ENCODE measurements at places on chromosomes 2 and 18.

DNA sequence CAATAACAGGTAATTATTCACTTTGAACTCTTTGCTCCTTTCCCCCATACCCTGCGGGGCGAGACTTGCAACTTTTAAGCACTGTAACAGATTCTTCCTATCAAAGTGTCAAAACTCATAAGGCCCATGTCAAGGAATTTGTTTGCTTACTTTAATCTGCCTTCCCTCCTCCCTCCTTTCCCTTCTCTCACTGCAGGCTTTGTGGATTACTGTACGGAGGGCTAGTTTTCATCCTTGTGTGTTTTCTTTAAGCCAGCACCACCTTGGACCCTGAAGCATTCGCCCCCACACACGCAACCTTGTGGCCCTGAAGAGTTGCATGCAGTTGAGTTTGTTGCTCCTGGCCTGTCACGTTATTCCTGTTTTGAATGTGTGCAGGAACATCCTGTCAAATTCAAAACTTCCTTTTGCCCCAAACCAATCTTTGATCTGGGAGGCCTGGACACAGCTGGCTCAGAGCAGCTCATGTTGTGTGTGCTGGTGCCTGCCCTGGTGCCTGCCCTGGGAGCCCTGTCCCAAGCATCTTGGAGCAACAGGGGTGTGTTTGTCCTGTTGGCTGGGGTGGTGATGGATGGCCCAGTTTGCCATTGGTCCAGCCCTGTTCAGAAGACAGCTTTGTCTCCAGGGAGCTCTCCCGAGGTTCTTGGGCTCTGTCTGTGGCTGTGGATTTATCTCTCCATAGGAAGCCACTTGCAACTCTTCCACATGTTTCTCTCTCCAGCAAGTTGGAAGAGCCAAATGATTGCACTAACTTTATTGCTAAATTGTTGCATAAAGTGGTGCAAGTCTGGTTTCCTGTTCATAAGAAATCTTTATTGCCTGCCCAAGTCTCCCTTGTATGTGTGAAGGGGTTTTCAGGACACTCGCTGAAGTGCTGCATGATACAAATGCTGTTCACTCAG is 199.6 kb downstream of the VAPA start:
- DNase-seq, result no peak

DNA sequence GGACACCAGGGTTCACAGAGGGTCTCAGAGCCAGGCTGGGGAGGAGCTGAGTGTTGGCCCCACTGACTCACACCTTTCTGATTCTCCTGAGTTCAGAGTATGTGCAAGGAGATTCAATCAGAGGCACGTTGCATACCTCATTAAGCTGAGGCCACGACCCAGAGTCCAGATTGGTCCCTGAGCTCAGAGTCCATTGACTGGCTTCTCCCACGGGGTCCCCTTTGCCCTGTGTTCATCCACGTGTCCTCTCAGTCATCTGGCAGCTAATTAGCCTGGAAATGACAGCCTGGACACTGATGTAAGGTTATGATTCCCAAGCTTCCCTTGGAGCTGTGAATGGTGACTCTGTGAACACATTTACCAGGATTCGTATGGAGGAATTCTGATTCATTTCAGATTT is 267.2 kb downstream of the SH3BP4 start:
- DNase-seq, result no peak

GRCh38 chr18:65608471-65608870 is 142.3 kb upstream of the CDH7 start:
- DNase-seq, result no peak

- no peak for DNase-seq
Observed at GRCh38 chr2:144950899-144951560, 431.1 kb upstream of the ZEB2 start.

GRCh38 chr18:72155327-72155726 is 388.8 kb downstream of the CBLN2 start:
- no peak for DNase-seq

DNA sequence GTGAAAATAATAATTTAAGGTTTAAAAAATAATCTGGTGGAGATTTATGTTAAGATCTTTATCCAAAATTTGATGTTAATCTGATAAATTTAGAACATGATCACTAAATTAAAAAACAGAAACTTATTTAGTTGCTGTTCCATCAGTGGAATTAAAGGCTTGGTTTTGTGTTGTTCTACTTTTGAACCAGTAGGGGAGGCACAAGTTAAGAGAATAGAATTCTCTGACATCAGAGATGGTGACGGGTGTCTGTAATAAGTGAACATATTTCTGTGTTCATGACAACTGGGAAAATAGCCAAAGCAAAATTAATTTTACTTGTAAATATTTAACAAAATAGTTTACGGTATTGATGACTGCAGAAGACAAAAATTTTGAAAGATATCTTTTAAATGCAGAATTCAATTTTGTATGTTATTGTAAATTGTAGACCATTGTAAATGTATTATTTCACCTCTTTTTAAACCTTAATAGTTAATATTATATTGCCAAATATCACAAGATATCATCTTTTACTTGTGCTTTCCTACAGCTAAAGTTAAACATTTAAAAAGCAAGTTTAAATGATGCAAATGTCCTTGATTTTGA is 106.0 kb downstream of the UBR3 start:
- no peak for DNase-seq

GRCh38 chr18:22180722-22181121 is 11.3 kb downstream of the GATA6 start:
- no peak for DNase-seq

DNA sequence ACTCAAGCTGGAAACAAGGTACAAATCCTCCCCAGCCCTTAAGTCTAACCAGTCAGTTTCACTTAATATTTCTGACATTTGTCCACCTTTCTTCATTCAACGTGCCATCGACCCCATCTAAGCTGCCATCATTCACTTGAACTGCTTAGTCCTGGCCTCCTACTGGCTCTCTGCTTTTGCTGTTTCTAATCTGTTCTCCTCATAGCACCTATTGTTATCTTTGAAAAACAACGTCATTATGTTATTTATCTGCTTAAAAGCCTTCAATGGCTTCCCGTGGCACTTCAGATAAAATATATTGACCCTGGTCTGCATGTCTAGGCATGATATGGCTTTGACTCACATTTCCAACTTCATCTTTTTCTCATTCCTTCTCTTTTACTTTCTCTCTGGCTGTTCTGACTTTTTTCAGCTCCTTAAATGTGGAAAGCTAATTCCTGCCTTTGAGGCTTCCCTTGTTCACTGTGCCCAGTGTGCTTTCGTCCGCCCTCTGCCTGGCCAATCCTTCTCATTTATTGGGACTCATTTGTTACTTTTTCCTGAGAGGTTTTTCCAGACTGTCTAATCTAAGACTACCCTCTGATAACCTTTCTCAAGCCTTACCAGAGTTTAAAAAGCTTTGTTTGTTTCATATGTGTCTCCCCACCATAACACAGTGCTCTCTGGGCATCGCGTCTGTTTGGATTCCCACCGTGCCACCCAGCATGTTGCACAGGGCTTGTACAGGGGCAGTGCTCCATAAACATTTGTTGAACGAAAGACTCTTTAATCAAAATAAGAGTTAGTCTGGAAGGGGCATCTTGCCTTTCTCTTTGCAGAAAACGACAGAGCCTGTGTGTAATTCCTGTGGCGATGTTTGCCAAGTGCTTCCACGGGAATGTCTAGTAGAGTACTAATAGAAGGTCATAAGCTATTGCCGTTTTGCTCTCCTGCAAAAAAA is 183.9 kb downstream of the FMNL2 start:
- no peak for DNase-seq

DNA sequence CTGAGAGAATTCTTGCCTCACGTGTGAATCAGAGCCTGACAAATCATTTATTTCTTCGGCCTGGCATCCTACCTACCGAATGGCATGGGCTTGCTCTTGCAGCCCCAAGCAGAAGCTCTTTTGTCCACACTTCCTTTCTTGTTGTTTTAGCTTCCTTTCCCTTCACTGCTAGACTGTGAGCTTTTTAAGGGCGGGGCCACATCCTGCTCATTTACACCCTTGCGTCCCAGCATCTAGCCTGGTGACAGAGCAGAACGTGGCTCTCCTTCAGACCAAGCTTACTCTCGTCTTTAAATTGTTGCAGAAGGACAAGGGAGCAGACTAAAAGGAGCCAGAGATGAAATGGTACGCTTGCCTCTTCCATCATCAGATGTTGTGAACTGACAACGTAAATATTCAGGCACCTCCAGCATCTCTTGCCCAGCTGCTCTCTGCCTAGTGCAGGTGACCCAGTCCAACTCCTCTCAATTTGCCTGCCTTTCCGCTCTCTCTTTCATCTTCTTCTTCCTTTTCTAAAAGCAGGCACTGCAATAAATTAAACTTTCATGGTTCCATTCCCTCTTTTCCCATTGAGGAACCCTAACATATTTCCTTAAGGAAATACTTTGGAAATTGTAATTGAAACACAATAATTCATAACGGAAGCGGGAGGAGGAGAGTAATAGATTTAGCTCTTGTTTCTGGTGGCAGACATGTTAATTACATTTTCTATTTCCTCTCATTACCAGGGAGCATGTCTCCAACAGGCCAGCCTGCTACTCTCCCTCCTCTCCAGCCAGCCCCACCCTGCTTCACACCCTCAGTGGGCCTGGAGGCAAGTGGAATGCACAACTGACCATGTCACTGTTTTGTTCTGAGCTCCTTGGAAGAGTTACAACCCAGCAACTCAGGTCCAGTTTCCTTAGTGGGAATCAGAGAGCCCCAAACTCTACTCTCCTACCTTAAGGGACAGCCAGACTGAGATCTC is 228.1 kb upstream of the TRIB2 start:
- DNase-seq, result no peak

DNA sequence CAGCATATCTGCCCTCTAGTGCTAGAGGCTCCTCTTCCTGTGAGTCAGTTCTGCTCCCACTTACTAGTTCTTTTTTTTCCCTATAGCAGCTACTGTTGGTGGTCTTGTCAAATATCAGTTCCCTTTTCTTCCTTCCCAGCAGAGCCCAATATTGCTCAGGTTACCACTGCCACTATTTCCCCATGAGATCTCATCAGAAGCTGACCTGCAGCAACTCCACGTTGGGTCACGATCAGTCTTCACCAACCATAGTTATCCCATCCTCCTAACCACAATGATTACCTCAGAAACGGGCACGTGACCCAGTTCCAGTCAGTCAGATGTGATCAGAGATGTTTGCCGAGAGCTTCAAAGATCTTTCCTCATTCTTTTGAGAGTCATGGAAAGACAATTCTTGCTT is 59.7 kb upstream of the CAPN13 start:
- DNase-seq, result no peak

- DNase-seq, result no peak
Observed at GRCh38 chr2:31469648-31470047, 55.1 kb upstream of the XDH start.

GRCh38 chr18:36183033-36183432 is 4.3 kb upstream of the MOCOS start:
- DNase-seq, result no peak

DNA sequence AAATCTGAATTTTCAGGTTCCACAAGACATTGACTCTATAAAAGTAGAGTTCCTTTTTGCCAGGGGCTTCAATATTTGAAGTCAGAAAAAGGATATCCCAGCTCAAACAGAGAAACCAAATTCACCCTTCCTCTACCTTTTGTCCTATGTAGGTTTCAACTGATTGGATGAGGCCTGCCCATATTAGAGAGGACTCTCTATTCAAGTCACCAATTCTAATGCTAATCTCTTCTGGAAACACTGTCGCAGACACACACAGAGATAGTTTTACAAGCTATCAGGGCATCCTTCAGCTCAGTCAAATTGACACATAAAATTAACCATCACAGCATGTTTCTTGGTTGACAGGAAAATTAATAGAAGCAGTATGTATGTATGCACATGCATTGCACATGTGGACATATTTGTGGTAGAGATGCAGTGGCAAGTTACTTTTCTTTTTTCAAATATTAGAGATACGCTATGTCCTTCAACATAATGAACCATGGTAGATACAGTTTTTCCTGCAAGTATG is 207.1 kb downstream of the RAD51AP2 start:
- DNase-seq, result no peak

DNA sequence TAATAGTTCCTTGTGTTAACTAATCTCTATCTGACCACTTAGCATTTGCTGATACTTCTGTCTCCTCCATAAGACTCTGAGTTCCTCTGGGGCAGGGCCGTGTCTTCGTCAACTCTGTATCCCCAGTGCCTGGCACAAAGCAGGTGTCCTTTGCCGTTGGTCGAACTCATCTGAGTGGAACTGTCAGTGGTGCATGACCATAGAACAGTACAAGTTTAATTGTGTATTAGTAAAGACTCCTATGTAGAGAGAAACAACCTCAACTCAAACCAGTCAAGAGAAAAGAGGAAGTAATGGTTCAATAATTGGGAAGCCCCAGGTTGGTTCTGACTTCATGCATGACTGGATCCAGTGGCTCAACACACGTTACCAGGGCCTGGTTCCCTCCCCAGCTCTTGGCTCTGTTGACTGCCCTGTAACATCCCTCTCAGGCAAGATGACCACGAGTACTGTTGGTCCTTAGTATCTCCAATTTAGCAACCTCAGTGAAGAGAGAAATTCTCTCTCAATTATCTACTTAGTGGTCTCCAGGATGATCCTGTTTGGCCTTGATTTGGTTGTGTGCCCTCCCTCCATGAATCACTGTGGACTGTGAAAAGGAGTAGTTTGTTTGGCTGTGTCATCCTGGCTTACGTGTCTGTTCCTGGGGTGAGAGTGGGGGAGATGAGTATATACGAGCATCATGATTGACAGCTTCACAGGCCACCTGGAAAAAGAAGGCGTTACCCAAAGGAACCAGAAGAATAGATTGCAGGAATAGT is 58.5 kb upstream of the MSH6 start:
- DNase-seq, result no peak

DNA sequence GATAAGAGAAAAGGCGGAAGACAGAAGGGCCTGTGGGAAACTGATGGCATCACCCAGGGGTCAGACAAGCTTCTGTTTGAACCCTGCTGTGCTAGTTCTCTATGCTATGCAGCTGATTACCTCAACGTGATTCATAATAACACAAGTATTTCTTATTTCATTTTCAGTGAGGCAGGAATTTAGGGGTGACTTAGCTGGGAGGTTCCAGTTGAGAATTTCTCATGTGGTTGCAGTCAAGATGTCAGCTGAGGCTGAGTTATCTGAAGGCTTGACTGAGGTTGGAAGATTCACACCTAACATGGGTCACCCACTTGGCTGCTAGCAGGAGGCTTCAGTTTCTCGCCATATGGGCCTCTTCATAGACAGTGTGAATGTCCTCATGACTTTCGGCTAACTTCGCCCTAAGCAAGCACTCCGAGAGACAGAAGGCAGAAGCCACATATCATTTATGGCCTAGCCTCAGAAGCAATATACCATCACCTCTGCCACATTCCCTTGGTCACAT is 34.0 kb upstream of the TMEM131 start:
- no peak for DNase-seq

DNA sequence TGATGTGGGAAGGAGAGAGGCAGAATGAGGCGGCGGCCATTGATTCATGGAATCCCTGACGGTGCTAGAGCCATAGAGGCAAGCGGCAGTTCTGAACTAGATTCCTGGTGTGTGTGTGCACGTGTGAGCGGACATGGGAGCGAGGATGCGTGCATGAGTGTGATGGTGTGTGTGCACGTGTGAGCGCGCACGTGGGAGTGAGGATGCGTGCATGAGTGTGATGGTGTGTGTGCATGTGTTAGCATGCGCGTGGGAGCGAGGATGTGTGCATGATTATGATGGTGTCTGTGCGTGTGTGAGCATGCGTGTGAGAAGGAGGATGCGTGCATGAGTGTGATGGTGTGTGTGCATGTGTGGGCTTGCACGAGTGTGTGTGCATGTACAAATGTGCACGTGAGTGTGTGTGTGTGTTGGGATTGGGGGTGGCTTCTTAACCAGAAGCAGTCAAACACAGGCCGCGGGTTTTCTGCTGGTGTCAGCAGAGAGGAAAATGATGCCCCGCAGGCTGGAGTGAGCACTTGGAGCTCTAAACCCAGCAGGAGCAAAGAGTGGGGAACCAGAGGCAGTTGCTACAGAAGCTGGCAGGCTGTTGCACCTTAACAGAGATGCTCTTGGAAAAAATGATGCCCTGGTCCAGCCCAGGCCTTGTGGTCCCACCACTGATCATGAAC is 29.5 kb downstream of the DIPK1C start:
- DNase-seq, result no peak

Data from Caco-2 (cell line).